ENCODE measurements at places on chromosomes 4 and X. TPM values are rescaled to one million over a fixed set of nuclear protein-coding genes. Genes with fewer than 3 reads are reported as not detected.

SPIN2A gene
- total RNA-seq = 0.74 TPM

OTC gene
- under 0.01 TPM for total RNA-seq

ETDB gene
- not detected for total RNA-seq

IGBP1 gene
- total RNA-seq = 70.6 TPM

Measured in temporal lobe (tissue), 4 donors.